ENCODE measurements at places on chromosomes 1 and 21.

DNA sequence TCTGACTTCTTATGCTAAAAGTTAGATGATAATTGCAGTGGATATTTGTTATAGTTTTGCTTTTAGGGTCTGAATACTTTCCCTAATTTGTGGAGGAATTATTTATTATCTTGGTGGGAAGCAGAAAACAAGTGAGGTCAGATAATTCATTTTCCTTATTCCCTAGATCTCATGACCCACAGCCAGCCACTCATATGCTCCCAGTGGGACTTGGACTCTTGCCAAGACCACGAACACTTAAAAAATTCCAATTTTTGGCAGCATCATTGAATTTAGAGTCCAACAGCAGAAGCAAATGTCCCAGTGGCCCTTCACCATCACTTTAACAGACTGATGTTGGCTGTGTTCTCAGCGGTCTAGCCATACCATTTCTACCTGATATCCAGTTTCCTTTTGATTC is 204.2 kb downstream of the HMCN1 start:
- DNase-seq, result no peak

DNA sequence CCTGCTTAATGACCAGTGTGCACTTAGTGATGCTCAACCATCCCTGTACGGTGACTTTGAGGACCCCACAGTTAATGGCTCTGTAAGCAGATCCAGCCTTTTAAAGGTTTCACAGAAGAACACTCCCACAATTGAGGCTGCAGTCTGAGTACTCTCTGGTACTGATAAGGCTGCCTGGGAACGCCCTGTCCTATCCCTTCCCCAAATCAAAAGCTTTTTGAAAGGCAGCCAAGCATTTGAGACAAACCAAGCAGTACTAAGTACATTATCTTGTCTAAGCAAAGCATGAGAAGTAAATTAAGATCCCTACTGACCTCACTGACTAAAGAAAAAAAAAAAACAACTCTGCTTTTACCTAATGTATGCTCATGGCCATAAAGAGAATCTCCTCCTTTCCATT is 60.7 kb downstream of the SH3GLB1 start:
- DNase-seq, result no peak

GRCh38 chr1:58622571-58622970 is 45.5 kb upstream of the TACSTD2 start:
- no peak for DNase-seq

DNA sequence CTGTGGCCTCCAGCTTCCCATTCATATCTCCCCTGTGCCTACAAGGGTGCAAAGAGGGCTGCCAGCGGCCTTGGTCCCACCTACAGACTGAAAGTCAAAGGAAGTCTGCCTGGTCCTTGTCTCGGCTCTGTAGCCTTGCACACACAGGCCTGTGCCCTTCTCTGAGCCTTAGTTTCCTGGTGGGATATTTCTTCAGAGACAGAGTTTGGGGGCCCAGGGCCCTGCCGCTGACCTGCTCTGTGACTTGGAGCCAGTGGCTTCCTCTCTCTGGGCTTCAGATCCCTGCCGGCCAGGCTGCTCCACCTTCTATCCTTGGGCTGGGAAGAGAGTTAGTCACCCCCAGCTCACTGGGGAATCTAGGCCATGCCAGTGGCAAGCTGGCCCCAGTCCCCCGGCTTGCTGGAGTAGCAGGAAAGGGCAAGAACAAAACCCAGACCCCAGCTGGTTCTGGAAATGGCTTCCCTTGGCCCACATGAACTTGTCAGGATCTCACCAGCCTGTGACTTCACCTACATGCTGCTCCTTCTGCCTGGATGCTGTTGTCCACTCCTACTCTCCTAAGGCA is 1.0 kb upstream of the TMEM61 start:
- DNase-seq, result no peak

DNA sequence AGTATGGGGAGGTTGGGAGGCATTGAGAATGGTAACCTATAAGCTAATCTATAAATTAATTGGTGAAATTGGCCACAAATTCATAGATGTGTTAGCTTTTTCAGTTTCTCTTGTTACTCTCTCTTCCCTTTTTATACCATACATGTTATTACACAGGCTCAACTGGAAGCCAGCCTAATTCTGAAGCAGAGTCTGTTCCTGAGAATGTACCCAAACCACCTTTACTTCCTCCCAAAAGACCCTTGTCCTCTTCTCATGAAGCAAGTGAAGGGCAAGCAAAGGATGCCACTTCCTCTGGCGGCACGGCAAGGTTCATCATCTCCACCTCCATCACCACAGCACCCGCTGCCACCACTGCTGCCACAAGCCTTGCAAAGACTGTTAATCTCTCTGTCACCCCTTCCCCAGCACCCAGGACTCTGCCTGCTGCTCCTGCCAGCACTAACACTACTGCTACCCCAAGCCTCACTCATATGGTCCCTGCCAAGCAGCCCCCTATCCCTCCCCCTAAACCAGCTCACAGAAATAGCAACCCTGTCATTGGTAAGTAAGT is 39.5 kb upstream of the RCC1 start:
- DNase-seq, result no peak

- DNase-seq, result no peak
Measured at GRCh38 chr1:14597343-14598006, 1.0 kb upstream of the KAZN start.

DNA sequence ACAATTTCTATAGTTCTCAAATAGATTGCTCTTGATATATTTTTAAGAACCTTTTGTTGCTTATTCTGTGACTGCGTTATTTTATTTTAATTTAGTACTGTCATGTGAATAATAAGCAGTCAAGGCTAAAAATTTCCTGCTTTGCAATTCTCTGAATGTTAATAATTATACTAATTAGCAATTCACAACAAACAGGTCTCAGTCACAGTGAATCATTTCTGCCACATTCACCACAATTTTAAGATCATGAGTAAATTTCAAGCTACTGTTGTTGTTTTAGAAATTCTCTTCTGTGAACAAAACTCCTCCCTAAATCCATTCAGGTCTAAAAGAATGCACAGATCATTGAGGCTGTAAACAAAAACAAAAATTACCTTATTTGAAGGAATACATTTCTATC is 339.6 kb upstream of the DPYD start:
- no peak for DNase-seq

GRCh38 chr1:5370311-5370710 is 621.9 kb downstream of the NPHP4 start:
- DNase-seq, result no peak

- no peak for DNase-seq
Measured at GRCh38 chr1:234499943-234500245, 20.9 kb upstream of the TARBP1 start.

DNA sequence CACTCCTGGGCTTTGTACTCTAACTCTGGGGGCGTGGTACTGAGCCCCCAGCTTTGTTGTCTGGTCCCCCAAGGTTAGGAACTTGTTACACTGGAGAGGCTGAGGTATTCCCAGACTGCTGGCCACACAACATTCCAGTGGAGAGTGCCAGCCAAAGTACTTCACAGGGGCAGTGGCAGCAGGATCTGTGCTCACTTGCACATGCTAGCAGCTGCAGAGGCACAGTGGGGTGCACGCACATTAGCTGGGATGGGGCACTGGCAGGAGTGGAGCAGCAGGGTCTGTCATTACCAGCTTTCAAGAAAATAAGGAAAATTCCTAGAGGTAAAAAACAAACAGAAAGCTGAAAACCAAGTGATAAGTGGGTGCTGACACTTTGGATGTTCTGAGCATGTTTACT is 31.0 kb downstream of the ZNF691 start:
- no peak for DNase-seq

- peak; percentile 81 for DNase-seq
Measured at GRCh38 chr1:209761011-209761635, 5.3 kb downstream of the TRAF3IP3 start.

DNA sequence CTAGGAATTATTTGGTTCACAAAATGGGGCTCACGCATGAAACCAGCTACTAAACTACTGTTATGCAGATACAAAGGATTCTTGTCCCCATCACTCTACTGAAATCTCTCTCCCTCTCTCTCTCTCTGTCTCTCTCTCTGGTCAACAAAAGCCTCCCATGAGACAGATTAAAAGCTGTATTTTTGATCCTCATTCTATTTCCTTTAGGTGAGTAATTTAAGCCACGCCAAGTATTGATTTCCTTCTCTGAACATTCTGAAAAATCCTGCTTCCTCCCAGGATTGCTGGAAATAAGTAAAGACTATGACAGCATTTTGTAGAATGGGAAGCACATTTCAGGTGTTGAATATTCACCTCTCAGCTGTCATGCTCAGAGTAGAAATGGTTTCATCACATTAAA is 43.7 kb downstream of the PRDX6 start:
- DNase-seq, result no peak

- no peak for DNase-seq
Measured at GRCh38 chr1:208205216-208206013, 38.8 kb downstream of the PLXNA2 start.

- DNase-seq, result peak; percentile 98
Measured at GRCh38 chr1:45686288-45687013, at the start of gene GPBP1L1. GPBP1L1 (minus strand) TSS chr1:45686533; CDS start chr1:45659087, 27,446 bp downstream.

GRCh38 chr1:40944326-40944725 is 35.2 kb upstream of the CTPS1 start:
- DNase-seq, result no peak

DNA sequence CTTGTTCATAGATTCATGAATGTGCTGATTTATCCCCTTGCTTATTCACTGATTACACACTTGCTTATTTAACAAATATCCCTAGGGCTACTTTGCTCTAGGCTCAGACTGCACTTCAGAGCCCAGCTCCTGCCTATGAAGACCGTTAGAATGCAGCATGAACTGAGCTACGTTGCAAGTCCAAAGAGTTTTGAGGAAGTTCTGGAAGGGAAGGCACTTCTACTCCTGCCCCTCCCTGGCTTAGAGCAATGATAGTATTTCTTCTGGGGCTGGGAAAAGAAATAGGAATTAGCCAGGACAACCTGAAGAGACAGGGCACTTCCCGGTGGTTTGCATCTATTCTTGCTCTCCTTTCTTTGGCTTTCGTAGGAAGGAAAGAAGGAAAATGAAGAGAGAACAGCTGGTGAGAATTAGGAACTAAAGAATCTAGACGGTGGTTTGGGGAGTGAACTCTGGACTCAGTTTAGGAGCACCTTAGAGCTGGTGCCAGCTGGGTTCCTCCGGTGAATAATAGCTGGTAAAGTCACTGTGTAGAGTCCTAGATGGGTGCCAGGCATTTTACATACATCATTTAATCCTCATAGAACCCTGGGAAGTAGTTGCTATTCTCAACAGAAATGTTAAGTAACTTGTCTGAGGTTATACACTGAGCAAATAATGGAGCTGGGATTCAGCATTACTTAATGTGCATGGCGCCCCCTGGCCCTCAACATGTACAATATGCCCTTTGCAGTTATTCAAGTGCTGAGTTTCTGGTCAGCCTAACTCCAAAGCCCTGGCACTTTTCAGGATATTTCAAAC is 65.9 kb downstream of the NDUFS5 start:
- peak; percentile 60 for DNase-seq

- no peak for DNase-seq
Measured at GRCh38 chr1:114002492-114003239, 23.4 kb downstream of the OLFML3 start.

GRCh38 chr1:199085903-199086302 is 447.1 kb downstream of the PTPRC start:
- DNase-seq, result no peak

Data from inflammatory macrophage (primary cell).